SJSA1 (cell line): ENCODE measurements at places on chromosomes 3 and 15. TPM values are rescaled to one million over a fixed set of nuclear protein-coding genes. Genes with fewer than 3 reads are reported as not detected.

Gene FBXO40
- total RNA-seq, result not detected in 2 replicates

Gene SI
- total RNA-seq, result not detected in 2 replicates

- H3K36me3 ChIP-seq, result no peaks in the 10 kb centered on the region
- H3K27ac ChIP-seq, result no peak overlapping the region
- no peaks in the 10 kb centered on the region for H3K27me3 ChIP-seq
- H3K4me1 ChIP-seq, result no peaks in the 10 kb centered on the region
- no peak for DNase-seq
- no peak overlapping the region for H3K4me3 ChIP-seq
Observed at GRCh38 chr3:95613993-95614392, 1200.4 kb upstream of the EPHA6 start.

GRCh38 chr3:181487236-181487978 is 224.3 kb upstream of the SOX2 start:
- no peaks in the 10 kb centered on the region for H3K4me1 ChIP-seq
- no peak overlapping the region for H3K4me3 ChIP-seq
- H3K27me3 ChIP-seq, result no peaks in the 10 kb centered on the region

GRCh38 chr3:12759097-12759679 is at the start of gene TMEM40:
TMEM40 (minus strand) TSS chr3:12759259; CDS start chr3:12749832, 9,427 bp downstream.
- no peaks in the 10 kb centered on the region for H3K27me3 ChIP-seq
- no peak within 1 kb of the TSS for H3K27ac ChIP-seq
- peaks cover 8% of the 10 kb centered on the region for H3K4me1 ChIP-seq

- H3K27ac ChIP-seq, result no peak overlapping the region
- no peaks in the 10 kb centered on the region for H3K36me3 ChIP-seq
- H3K27me3 ChIP-seq, result no peaks in the 10 kb centered on the region
- no peaks in the 10 kb centered on the region for H3K4me1 ChIP-seq
- H3K4me3 ChIP-seq, result no peak overlapping the region
Observed at GRCh38 chr3:55177749-55178148, 249.9 kb upstream of the LRTM1 start.

GRCh38 chr3:177772908-177773557 is 575.8 kb upstream of the TBL1XR1 start:
- no peak overlapping the region for H3K27ac ChIP-seq
- no peak for DNase-seq
- H3K36me3 ChIP-seq, result no peaks in the 10 kb centered on the region
- H3K4me3 ChIP-seq, result no peak overlapping the region

DNA sequence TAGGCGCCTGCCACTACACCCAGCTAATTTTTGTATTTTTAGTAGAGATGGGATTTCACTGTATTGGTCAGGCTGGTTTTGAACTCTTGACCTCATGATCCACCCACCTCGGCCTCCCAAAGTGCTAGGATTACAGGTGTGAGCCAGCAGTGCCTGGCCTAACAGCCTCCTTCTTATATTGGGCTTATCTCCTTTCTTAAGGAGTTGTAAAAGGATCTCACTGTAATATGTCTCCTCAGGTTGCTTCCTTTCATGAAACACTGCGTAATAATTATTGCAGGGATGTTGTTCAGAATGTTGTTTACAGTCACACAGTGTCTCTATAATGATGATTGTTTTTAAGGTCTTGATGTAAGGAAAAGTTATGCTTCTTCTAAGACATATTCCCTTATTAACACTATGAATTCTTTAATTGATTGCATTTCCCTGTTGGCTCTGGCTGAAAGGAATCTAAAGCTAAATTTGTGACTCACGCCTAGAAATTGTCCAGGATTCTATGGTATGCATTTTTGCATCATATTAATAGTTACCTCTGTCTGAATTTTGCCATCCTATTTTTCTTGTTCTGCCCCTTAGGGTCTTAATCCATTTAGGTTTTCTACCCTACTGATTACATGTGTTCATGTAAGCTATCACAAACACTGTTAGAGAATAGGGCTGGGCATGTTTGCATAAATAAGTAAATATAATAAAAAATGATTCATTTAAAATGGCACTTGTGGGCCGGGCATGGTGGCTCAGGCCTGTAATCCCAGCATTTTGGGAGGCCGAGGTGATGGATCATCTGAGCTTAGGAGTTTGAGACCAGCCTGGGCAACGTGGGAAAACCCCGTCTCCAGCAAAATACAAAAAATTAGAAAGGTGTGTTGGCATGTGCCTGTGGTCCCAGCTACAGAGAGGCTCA is 24.5 kb upstream of the RNF111 start:
- no peak for DNase-seq
- H3K27me3 ChIP-seq, result no peaks in the 10 kb centered on the region
- no peaks in the 10 kb centered on the region; the same call in 1 of the 2 replicates for H3K4me1 ChIP-seq
- no peak overlapping the region for H3K27ac ChIP-seq
- H3K36me3 ChIP-seq, result no peaks in the 10 kb centered on the region

GRCh38 chr3:141489203-141489602 is 2.4 kb downstream of the RASA2 start:
- no peak overlapping the region for H3K27ac ChIP-seq
- H3K36me3 ChIP-seq, result peaks cover 9% of the 10 kb centered on the region
- no peak overlapping the region for H3K4me3 ChIP-seq
- no peak for DNase-seq
- H3K27me3 ChIP-seq, result no peaks in the 10 kb centered on the region

- no peaks in the 10 kb centered on the region for H3K27me3 ChIP-seq
- no peaks in the 10 kb centered on the region for H3K36me3 ChIP-seq
- no peak overlapping the region for H3K27ac ChIP-seq
- H3K4me1 ChIP-seq, result no peaks in the 10 kb centered on the region
- no peak overlapping the region for H3K4me3 ChIP-seq
- no peak for DNase-seq
Observed at GRCh38 chr3:168624892-168625448, 529.2 kb upstream of the GOLIM4 start.

GRCh38 chr15:40245666-40246450 is 7.0 kb downstream of the PAK6 start:
- H3K36me3 ChIP-seq, result no peaks in the 10 kb centered on the region
- no peak overlapping the region for H3K27ac ChIP-seq
- H3K4me1 ChIP-seq, result peaks cover 15% of the 10 kb centered on the region
